ENCODE measurements at places on chromosomes 11 and 22.

- no peak for DNase-seq
These were observed 3.4 kb upstream of the A4GALT start for GRCh38 chr22:42724062-42724461.

GRCh38 chr11:35688023-35688422, 25.4 kb downstream of the TRIM44 start:
- DNase-seq: no peak

GRCh38 chr22:23892130-23892529, 2.1 kb upstream of the MIF start:
- no peak for DNase-seq

- DNase-seq: no peak
These were observed 29.3 kb downstream of the LMO1 start for GRCh38 chr11:8234425-8234821.

DNA sequence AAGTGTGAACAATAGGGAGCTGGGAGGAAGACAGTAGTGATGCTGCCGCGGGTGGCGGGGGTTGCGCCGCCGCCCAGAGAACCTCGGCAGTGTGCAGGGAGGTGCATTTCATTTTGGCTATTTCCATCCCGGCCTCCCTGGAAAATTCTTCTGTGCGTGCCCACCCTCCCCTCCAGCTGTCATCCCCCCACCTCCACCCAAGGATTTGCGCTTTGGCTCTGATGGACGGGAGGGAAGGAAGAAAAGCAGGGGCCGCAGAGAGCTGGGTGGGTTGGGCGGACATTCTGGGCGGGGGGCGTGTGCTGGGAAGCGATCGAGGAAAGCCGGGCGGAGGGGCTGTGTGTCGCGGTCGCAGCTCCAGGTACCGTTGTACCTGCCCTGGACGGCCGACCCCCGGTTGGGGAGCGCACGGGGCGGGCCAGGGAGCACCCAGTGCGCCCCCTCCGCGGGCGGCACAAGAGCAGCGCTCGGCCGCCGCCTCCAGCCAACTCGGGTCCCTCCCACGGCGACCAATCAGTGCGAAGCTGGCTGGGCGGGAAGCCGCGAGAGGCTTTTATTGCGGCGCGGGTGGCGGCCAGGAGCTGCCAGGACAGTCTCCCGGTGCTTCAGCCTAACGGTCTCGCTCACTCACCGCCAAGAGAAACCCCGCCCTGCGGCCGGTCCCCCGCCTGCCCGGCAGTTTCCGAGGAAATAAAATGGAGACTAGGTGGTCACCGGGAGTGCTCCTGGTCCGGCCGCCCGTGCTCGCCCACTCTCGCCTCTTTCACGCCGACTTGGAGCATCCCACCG, 1.6 kb downstream of the NCAM1 start:
- peak; percentile 18 for DNase-seq

DNA sequence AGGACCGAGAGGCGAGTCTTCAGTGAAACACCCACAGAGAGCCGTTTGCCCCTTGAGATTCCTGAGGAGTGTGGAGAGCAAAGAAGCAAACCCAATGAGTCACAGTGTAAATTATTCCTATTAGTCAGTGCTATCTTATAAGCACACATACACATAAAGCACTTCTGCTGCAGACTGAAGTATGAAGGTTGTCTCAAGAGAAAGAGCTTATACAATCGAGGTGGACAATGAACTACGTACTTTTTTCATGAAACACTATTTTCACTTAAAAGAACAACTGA, 37.3 kb downstream of the GALNT18 start:
- DNase-seq: no peak

DNA sequence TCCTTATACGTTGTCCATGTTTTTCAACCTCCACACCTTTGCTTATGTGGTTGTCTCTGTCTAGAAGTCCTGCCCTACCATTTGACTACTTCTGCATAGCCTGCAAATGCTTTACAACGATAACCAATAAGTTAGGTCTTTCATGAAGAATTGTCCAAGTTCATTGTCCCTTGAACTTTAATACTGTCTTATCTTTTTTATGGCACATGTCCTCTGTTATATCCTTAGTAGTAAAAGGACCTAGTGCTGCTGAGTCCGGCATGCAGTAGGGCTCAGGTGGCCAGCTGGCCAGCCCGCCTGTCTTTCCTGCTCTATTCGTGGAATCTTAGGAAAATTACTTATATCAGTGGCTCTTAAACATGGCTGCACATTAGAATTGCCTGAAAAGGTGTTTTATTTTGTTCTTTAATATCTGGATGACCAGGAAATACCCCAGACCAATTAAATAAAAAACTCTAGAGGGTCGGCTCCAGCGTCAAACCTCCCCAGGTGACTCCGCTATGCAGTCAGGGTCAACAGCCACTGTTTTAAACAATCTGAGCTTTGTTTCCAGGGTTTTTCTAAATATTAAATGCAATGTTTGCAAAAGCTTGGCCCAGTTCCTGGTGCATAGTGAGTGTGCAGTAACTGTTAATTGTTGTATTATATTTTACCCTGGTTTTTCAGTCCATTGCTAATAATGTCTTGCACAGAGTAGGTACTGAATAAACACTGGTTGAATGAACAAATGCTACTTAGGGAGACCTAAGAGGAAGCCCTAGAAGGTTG, 64.6 kb upstream of the SESN3 start:
- DNase-seq: no peak

DNA sequence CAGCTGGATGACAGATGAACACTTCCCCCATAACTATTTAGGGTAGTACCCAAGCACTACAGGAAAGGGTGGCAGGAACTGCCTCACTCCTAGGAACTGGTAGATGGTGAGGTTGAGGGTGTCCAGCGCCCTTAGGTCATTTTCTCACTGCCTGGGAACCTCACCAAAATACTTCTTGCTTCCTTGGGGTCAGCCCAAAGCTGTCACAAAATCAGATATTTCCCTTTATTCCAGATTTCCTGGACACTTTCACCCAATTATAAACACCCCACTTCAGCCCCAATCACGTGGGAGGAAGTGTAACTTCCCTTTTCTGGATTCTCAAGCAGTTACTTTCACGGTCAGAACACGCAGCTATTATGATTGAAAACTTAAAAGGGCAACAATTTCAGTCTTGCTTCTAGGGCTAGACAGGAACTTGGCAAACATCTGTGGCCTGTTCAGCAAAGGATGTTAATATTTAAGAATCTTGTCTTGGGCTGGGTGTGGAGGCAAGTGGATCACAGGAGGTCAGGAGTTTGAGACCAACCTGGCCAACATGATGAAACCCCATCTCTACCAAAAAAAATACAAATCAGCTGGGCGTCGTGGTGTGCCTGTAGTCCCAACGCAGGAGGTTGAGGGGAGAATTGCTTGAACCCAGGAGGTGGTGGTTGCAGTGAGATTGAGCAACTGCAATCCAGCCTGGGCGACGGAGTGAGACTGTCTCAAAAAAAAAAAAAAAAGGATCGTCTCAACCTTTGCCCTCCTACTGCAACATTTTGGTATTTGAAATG, 4.0 kb downstream of the FTH1 start:
- no peak for DNase-seq

DNA sequence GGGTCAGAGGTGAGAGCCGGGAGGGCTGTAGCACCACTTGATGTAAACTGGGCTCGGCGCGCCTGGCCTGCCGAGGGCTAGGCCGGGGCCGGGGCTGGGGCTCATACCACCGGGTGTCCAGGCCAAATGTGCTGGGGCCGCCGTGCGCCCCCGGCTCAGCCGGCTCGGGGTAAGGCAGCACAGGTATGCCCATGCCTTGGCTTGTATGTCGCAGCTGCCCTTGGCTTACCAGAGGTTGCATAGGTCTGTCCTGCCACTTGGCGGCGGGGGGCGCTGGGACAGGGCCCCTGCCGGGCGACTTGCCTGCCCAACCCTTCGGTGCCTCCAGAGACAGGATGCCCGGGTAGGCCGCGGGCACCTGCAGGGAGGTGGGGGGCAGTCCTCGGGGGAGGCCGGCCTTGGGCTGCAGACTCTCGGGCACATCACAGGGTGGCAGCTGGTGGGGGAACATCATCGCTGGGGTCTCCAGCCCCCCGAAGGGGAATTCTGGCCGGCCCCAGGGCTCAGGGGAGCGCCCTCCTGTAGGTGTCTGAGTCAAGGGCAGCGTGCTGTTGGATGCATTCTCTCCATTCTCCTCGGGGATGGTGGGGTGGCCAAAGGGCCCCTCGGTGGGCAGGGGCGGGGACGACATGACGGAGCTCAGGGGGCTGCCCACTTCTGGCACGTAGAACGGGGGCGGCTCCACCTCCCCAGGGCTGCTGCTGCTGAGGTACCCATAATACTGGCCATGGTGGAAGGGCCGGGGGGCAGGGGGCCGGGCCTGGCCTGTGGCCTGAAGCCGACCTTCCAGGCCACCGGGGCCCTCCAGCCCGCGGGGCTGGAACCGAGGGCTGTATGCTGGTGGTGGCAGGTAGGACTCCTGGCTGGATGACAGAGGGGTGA, 36.4 kb downstream of the IGSF9B start:
- no peak for DNase-seq

DNA sequence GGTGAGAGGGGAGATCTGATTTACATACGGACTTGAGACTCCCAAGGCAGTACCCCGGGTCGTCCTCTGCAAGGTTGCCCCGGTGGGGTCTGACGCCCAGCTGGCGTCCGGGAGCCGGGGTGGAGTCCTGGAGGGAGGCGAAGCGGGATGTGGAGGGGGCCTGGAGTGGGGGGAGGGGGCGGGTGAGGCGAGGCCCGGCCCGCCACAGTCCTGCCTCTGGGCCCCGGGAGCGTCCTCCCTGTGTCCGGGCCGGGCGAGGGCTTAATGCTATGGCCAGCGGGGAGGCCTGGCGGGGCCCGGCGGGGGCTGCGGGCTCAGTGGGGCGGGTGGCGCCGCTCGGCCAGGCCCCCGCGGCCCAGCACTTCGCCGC, 2.4 kb upstream of the MYBPC3 start:
- no peak for DNase-seq

- no peak for DNase-seq
These were observed 71.2 kb upstream of the NECTIN1 start for GRCh38 chr11:119800171-119800570.

GRCh38 chr22:48516571-48516970, 1311.1 kb downstream of the BRD1 start:
- DNase-seq: no peak

DNA sequence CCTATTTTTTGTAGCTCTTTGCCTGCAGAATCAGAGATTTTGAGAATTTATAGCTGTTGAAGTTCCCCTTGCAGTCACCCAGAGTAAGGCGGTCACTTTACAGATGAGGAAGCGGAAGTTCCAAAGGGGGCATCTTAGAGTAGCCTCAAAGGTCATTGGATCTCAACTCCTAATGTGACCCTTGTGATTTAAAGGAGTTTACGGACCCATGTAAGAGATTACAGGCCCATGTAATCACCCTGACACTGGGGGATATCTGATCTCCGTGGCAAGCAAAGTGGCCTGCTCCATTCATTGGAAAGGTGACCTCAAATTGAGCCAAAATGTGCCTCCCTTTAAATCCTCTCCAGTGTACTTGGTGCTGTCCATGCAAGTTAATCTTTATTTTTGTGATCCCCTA, 15.7 kb downstream of the P2RX3 start:
- no peak for DNase-seq

DNA sequence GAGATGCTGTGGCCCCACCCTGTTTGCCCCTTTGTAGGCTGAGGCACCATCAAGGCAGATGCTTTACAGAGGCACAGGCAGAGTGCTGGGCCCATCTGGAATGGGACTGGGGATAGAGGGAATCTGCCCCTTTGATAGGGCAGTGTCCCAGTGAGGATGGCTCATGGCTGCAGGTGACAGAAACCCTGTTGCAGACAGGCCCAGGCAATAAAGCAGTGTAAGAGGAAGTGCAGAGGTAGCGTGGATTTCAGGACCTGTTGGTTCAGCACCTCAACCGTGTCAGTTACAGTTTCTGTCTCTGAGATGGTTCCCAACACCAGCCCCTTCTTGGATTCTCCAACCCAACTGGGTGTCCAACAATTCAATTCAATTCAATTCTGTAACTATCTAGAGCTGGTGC, 25.1 kb downstream of the PRDM11 start:
- DNase-seq: no peak

DNA sequence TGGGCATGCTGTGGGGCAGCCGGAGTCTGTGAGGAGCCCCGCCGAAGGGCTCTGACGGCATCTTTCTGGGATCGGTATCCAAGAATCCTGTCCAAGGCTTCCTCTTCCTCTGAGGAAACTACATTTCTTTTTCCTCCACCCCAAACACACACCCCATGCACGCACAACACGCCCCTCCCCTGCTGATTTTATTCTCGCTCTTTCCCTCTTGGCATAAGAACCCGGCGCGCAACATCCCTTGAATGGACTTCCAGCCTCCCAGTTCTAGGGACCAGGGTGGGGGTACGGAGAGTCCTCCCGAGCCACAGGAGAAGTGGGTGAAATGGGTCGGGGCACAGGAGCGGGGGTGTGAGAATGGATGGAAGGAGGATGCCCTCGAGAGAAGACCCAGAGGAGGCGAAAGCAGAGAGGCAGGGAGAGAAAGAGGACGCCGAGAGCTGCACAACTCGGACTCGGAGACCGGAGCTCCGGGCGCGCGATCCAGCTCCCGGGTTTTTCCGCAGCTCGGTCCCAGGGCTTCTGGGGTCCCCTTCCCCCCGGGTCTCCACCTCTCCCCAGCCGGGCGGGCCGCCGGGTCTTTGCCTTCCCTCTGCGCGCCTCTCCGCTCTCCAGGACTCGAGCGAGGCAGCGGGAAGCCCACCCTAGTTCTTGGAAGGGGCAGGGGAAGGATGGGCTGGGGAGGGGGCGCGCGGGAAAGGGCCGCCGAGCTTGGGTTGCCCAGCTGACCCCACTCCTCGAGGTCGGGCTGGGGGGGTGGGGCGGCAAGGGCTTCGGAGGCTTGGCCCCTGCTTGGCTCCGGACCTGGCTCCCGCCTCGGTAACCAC, 1.5 kb upstream of the LARGE1 start:
- peak; percentile 48 for DNase-seq

GRCh38 chr11:108853864-108854263, 189.0 kb downstream of the DDX10 start:
- no peak for DNase-seq

DNA sequence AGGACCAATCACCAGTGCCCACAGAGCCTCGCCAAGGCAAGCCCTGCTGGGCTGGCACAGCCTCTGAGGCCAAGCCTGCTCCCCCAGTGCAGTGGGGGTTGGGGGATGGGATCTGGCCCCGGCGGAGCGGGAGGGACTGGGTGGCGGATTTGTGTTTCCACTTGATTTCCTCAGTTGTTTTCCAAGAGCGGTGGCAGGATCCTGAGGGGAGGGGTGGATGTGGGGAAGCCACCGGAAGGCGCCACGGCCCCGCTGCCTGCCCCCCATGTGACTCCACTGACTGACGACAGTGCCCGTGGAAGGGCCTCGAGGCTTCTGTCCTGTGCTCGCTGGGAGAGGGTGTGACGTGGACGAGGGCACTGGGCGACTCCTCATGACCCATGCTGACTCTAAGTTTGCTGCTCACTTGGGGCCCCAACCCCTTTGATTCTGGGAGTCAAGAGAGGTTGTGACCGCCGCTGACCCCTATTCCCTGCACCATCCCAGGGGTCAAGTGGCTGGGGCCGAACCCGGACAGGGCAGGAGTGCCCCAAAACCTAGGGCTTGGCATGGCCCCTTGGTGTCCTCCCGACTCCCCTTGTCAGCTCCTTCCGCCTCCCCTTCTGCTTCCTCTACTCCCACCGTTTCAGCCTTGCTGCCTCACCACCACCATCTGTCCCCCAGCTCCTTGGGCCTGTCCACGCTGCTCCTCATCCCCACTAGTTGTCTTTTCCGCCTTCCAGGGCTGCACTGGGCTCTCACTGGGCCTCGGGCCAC, 23.5 kb upstream of the PICK1 start:
- no peak for DNase-seq

- peak; percentile 54 for DNase-seq
These were observed 8.5 kb upstream of the CHRDL2 start for GRCh38 chr11:74739546-74740270.
